Right forelimb (tissue), 1 donor: ENCODE measurements at places on chromosomes 6 and 20.

GRCh38 chr20:5316188-5317158 lies at the start of gene PROKR2:
Gene PROKR2 (minus strand): TSS chr20:5316954. CDS start chr20:5314369, 2,585 bp downstream.
- DNase-seq, result no peak

DNA sequence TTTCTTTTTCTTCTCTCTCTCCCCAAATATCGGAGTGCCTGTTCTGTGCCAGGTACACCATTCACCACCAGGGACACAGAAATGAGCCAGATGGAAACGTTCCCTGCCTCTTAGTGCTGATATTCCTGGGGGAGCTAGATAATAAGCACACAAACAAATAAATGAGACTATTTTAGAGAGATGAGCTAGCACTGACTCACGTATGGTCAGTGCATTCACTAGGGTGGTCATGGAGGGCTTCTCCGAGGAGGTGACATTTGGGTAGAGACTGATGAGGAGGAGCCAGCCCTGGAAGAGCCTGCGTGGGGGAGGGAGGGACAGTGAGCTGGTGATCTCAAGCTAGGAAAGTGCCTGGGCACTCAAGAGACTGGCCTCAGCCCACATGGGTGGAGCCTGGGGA lies 252.3 kb upstream of the KCNG1 start:
- DNase-seq, result no peak

DNA sequence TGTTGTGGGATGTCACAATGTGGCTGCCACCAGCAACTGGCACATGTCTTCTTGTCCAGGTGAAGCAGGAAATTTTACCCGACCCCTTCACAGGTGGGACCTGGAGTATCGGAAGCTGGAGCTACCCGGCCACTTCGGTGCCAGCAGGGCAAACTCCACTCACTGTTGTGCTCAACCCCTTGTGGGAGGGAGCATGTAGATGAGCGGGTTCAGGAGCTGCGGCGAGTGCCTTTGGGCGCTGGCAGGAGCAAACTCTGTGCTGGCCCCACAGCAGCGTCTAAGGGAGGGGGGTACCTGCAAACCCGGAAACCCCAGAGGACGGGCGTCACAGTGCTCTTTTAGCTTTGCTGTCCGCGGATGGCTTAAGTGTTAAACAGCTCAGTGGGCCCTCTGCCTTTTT lies 20.7 kb upstream of the SULF2 start:
- DNase-seq, result no peak

DNA sequence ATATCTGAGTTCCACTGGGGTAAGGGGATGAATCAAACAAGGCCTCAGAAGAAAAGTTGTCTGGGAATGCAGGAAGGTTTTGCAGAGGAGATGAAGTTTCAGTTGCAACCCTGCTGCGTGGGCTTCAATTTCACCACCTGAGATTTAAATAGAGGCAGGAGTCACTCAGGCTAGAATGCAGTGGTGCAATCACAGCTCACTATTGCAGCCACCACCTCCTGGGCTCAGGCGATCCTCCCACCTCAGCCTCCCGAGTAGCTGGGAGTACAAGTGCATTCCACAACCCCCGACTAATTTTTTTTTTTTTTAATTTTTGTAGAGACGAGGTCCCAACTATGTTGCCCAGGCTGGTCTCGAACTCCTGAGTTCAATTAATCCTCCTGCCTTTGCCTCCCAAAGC lies 1.5 kb upstream of the ZNF165 start:
- DNase-seq, result no peak

DNA sequence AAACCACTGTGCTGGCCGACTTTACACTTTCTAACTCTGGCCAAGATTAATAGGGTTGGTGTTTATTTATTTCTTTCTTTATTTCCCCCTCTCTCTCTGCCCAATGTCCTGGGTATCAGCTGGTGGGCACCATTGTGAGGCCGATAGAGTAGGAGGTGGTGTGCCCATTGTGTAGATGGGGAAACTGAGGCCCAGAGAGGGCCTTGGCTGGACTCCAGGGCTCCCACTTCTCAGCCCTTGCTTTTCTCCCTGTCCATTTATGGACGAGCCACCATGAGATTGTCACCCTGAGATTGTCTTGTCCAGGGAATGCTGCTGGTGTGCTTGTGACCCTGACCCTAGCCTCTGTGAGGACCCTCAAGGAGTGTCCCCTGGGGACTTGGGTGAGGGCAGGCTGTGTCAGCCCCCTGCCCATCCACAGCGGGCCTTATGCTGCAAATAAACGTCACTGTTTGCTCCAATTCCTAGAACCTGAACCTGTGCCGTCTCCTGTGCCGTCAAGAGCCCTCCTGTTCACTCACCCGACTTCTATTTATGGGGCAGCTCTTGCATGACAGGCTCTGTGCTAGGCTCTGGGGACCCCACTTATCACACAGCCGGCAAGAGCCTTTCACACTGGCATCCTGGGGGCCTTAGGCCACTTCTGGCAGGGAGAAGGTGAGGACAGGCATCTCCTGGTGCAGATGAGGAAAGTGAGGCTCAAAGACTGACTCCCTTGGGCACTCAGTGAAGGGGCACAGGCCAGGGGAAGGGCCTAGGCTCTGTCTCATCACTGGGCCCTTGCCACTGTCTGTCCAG lies 24.8 kb downstream of the SUN5 start:
- peak; percentile 16 for DNase-seq

- no peak for DNase-seq
Measured at GRCh38 chr6:2940010-2940850, 31.1 kb downstream of the SERPINB6 start.

- DNase-seq, result peak; percentile 11
Measured at GRCh38 chr6:167737205-167737830, 89.4 kb upstream of the AFDN start.

DNA sequence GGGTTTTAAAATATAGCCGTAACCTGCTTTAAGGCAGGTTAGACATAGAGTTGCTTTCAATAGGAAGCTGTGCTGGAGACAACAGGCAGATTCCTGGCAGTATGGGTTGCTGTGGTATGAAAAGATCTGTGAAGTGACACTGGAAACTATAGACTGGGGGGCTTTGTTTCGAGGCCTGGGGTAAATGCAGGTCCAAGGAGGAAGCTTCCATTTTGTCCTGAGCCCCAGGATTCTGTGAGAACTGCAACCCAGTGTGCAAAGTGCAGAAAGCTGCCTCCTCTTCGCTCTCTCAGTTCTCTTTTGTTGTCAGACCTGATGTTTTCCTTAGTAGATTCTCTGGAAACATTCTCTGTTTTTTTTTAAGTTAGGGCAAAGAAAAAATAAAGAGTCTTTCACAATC lies 86.9 kb downstream of the LYRM4 start:
- DNase-seq, result no peak

- peak; percentile 65 for DNase-seq
Measured at GRCh38 chr20:57507477-57507876, 17.5 kb downstream of the CTCFL start.

- DNase-seq, result no peak
Measured at GRCh38 chr6:12555267-12555666, 161.3 kb upstream of the PHACTR1 start.

DNA sequence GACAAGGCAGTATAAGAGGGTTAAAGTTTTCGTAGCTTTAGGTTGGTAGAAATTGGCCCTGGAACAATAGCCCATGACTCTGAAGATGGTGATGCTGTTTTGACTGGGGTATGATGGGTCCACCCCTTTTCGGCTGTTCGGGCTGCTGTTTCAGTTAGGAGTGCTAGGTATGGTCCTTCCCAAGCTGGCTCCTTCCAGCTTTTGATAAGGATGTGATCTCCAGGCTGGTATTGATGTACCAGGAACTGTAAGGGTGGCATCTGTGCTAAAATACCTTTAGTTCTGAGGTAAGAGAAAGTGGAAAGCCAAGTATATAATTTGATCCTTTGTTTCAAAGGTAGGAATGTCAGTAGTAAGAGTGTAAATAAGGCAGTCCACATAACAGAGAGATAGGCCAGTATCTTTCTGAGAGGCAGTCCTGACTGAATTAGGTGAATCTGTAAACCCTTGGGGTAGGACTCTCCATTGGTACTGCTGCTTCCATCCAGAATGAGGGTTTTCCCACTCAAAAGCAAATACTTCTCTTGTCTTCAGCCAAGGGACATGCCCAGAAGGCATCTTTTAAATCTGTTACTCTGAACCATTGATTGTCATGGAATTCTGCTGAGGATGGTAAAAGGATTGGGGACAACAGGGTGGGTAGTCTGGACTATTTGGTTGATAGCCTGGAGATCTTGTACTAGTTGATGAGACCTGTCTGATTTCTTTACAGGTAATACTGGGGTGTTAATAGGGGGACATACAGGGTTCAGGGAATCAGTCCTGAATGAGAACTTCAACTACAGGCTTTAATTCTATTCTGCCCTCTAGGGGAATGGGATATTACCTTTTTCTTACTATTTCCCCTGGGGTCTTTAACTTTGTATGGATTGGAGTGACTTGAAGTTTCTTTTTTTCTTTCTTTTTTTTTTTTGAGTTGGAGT lies 6.1 kb upstream of the ZNFX1 start:
- DNase-seq, result no peak

GRCh38 chr6:131636880-131637792 lies at the start of gene ENPP3:
Gene ENPP3 (plus strand): TSS chr6:131637302. CDS start chr6:131637385, 83 bp downstream.
- no peak for DNase-seq

DNA sequence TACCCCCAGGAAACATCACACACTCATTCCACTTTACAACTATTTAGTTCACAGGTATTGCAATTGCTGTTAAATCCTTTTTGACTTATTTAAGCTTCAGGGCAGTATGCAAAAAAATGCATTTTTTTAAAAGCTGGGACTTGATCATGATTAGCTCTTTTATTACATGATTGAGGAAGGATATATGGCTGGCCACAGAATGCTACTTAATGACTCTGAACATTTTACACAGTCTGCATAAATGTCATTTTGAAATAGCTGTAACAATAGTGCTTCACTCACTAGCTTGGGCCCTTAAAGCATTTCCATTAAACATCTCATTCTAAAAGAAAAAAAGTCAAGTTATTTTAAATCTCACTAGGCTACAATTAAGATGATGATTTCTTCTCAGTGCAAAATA lies 429.7 kb downstream of the FRK start:
- DNase-seq, result no peak
